ENCODE measurements at places on chromosomes 7 and 10. TPM values are rescaled to one million over a fixed set of nuclear protein-coding genes. Genes with fewer than 3 reads are reported as not detected.

DNA sequence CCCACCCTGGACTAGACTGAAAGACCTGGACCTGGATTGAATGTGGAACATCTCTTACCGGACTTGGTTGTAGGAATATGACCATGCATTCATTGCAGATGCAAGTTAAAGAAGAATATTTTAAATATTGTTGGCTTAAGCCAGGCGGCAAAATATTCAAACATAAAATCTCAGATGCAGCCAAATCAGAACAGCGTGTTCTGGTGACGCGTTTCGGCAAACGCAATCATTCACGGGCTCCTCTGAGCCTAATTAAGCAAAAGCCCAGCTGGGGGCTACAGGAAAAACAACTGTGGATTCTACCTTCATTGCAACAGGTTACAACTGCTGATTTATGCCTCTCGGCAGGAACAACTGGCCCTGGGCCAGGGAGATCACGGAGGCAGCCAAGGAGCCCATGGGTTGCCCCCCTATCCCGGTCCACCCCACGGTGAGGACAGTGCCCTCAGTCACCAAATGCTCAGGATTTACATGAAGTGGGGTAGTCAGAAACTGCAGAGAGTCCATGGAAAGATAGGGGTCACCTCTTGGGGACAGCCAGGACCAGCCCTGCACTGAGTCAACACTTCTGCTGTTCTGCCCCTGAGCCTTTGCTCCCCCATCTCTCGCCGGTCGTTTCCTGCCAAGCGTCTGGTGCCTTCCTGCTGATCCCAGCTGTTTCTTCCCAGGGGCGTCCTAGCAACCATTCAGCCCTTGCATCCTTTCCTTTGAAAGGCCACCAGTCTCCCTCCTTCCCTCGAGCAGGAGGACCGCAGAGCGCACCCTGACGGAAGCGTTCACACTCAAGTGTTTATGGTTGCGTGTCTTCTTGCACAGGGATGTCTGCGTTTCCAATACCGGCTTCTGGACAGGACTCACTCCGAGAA lies 64.4 kb upstream of the SFMBT2 start:
- no peak for DNase-seq
- no peak overlapping the region for H3K27ac ChIP-seq
- H3K4me3 ChIP-seq, result no peak overlapping the region
- H3K36me3 ChIP-seq, result no peaks in the 10 kb centered on the region
- H3K4me1 ChIP-seq, result peaks cover 49% of the 10 kb centered on the region

TUBAL3 gene
- not detected for total RNA-seq

- no peak for DNase-seq
- H3K27me3 ChIP-seq, result no peaks in the 10 kb centered on the region
These were observed 52.3 kb downstream of the RNLS start for GRCh38 chr10:88530629-88531391.

LRGUK gene
- total RNA-seq, result 0.07 TPM

- H3K27me3 ChIP-seq, result peaks cover 35% of the 10 kb centered on the region
- no peaks in the 10 kb centered on the region for H3K36me3 ChIP-seq
- H3K4me1 ChIP-seq, result peaks cover 15% of the 10 kb centered on the region
These were observed 51.4 kb upstream of the GRB10 start for GRCh38 chr7:50834031-50834535.

GRCh38 chr7:76347710-76348109 lies 11.1 kb downstream of the YWHAG start:
- H3K4me1 ChIP-seq, result peaks cover 80% of the 10 kb centered on the region
- H3K36me3 ChIP-seq, result peaks cover 78% of the 10 kb centered on the region
- H3K27me3 ChIP-seq, result no peaks in the 10 kb centered on the region
- H3K27ac ChIP-seq, result no peak overlapping the region
- no peak for DNase-seq

- no peak overlapping the region for H3K4me3 ChIP-seq
- no peaks in the 10 kb centered on the region for H3K36me3 ChIP-seq
- H3K27ac ChIP-seq, result no peak overlapping the region
- H3K4me1 ChIP-seq, result no peaks in the 10 kb centered on the region
- DNase-seq, result no peak
- no peaks in the 10 kb centered on the region for H3K27me3 ChIP-seq
These were observed 121.2 kb downstream of the MTERF1 start for GRCh38 chr7:91759205-91759863.

DNA sequence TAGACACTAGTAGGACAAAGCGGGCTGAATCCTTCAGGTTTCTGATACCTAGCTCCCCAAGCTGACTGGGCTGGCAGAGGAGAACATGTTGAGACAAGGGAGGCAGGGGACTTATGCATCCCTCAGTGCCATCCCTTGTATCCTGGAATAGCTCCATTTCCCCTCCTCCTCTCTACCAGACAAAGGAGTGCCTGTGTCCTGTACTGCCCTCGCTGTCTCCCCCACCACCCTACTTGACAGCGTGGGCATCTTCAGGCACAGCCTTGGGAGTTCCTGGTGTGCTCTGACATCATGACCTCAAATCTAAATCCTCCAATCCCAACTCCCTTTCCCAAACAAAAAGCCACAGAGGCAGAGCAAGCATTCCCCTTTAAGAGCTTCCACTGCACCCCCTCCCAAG lies 9.0 kb downstream of the SFXN3 start:
- H3K27me3 ChIP-seq, result no peaks in the 10 kb centered on the region
- no peak overlapping the region for H3K27ac ChIP-seq
- H3K4me3 ChIP-seq, result no peak overlapping the region
- no peak for DNase-seq

GRCh38 chr10:104077247-104077646 lies 8.4 kb downstream of the COL17A1 start:
- H3K27me3 ChIP-seq, result no peaks in the 10 kb centered on the region
- DNase-seq, result no peak

DNA sequence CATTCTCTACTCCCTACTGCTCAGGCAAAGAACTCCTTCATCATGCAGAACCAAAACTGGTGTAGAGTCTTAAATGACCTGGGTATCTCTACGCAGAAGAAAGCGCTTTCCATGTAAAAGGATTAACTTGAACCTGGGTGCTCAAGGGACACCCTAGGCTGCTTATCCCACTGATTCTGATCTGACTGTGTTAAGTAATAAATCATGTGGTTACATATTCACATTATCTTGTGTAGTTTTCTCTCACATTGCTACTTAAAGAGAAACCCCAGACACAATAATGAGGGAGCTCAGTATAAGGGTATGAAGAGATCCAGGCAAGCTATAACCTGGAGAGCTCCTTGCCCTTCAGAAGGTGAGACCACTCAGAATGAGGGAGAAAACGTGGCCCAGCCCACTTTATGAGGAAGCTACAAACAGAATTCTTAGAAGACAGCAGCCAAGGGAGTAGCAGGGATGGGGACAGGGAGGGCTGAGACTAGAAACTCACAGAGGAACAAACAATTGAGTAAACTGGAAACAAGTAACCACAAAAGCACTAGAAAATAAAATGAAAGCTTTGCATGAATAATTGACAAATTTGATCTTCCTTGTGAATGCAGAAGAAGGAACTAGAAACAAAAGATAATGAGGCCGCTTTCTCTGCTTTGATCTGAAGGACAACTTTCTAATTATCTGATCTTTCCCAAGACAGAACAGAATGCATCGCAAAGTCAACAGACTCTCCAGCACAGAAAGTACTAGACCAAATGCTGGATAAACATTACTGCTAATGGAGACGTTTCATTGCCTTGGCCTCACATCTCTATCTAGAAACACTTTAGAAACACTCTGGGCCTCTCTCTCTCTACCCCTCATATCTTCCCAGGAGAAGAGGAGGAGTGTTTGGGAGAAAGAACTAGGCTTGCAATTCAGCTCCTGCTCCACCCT lies 76.1 kb downstream of the LRRC17 start:
- no peaks in the 10 kb centered on the region for H3K27me3 ChIP-seq
- no peak overlapping the region for H3K4me3 ChIP-seq
- DNase-seq, result no peak
- no peaks in the 10 kb centered on the region for H3K4me1 ChIP-seq

GRCh38 chr7:131538071-131538812 lies 18.2 kb downstream of the PODXL start:
- no peaks in the 10 kb centered on the region for H3K27me3 ChIP-seq
- no peaks in the 10 kb centered on the region for H3K4me1 ChIP-seq
- no peaks in the 10 kb centered on the region for H3K36me3 ChIP-seq
- no peak for DNase-seq
- H3K4me3 ChIP-seq, result no peak overlapping the region

- no peaks in the 10 kb centered on the region for H3K36me3 ChIP-seq
- DNase-seq, result no peak
- H3K27me3 ChIP-seq, result no peaks in the 10 kb centered on the region
- H3K4me1 ChIP-seq, result no peaks in the 10 kb centered on the region
- no peak overlapping the region for H3K27ac ChIP-seq
These were observed 775.5 kb downstream of the CNTNAP2 start for GRCh38 chr7:146892151-146892550.

All from activated CD4-positive, alpha-beta T cell treated with anti-CD3 and anti-CD28 coated beads for 36 hours (primary cell).